ENCODE measurements at places on chromosomes 1 and 21.

DNA sequence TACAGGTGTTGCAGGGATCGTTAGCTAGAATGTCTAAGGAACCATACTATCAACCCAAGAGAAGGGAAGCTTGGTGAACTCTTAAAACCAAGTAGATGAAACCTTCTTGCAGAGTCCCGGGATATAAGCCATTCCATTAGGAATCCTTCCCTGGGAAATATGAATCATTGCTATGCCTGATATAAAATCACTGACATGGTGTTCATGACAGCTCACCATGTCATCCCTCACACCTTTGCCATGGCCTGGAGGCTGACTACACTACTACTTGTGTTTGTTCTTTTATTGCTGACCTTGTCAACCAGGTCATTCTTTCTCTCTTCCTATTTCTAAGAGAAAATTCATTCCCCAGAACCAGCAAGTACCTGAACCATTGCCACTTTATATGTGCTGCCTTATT lies 12.1 kb downstream of the ST6GALNAC3 start:
- no peak for DNase-seq

GRCh38 chr1:198493329-198493728 lies 47.2 kb downstream of the ATP6V1G3 start:
- DNase-seq = no peak

DNA sequence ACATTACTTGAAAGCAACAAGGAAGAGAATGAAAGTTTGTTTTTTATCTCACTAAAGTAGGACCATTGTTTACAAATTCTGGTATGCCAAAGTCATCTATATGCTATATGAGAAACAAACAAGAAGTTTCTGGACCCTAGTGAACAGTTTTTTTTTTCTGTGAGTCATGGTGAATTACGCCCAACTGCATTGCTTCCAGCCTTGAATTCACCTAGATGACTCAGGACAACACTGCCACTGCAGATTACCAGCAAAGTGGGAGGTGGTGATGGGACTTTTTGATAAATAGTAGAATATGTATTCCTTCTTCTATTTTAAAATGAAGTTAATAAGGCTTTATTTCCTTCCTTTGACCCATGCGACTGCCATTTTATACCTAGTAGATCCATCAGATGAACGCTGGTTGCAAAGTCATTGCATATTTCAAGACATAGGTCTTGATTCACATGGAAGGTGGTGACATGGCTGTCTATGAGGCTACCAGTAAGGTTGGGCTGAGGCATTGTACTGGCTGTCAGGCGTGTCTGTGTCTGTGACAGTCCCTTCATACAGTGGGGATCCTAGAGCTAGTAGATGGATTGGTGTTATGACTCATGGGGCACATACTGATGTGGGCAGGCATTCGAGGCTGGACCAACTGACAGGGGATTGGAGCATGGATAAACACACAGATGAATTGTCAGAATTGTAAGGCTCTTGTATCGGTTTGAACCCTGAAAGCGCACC lies 49.1 kb upstream of the APOBEC4 start:
- no peak for DNase-seq

- no peak for DNase-seq
Measured at GRCh38 chr1:230858918-230859729, 9.2 kb downstream of the C1orf198 start.

GRCh38 chr1:44802306-44803061 lies 2.3 kb downstream of the PLK3 start:
- DNase-seq = no peak

DNA sequence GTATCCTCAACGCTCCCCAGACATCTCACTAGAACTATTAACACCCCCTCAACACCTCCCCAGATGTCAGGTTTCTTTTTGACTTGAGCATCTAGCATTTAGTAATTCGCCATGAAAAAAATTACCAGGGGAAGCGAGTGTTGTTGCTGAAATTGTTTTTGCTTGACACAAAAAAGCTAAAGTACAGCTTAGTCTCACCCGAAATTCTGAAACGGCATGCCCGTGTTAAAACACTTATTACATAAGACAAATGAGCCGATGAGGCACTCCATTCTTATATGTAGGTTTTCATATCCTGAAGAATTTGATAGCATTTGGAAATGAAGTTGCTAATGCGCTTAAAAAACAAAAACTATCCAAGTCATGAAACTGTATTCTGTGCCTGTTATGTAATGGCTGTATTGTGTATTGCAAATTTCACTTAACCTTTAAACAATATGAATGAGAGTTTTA lies 1.3 kb upstream of the NRIP1 start:
- no peak for DNase-seq

GRCh38 chr1:201748335-201748734 lies 80.6 kb upstream of the IPO9 start:
- DNase-seq = no peak

GRCh38 chr21:18161841-18162240 lies 82.8 kb upstream of the CHODL start:
- no peak for DNase-seq

Data from NCI-H1092 (cell line).